Thyroid gland (tissue), 4 donors: ENCODE measurements at places on chromosomes 1 and 21. TPM values are rescaled to one million over a fixed set of nuclear protein-coding genes. Genes with fewer than 3 reads are reported as not detected.
A peak's percentile ranks its signal among the peaks of the same experiment; 100 is the strongest.

FCGR3A gene
- 7.0 TPM for total RNA-seq

CELA2B gene
- total RNA-seq: not detected

ZNF436 gene
- 44.0 TPM for total RNA-seq

PEAR1 gene
- 11.2 TPM for total RNA-seq

PALMD gene
- total RNA-seq: 14.1 TPM

PROK1 gene
- 0.33 TPM for total RNA-seq

SYPL2 gene
- total RNA-seq: 12.4 TPM

CD1E gene
- total RNA-seq: 0.92 TPM

DNA sequence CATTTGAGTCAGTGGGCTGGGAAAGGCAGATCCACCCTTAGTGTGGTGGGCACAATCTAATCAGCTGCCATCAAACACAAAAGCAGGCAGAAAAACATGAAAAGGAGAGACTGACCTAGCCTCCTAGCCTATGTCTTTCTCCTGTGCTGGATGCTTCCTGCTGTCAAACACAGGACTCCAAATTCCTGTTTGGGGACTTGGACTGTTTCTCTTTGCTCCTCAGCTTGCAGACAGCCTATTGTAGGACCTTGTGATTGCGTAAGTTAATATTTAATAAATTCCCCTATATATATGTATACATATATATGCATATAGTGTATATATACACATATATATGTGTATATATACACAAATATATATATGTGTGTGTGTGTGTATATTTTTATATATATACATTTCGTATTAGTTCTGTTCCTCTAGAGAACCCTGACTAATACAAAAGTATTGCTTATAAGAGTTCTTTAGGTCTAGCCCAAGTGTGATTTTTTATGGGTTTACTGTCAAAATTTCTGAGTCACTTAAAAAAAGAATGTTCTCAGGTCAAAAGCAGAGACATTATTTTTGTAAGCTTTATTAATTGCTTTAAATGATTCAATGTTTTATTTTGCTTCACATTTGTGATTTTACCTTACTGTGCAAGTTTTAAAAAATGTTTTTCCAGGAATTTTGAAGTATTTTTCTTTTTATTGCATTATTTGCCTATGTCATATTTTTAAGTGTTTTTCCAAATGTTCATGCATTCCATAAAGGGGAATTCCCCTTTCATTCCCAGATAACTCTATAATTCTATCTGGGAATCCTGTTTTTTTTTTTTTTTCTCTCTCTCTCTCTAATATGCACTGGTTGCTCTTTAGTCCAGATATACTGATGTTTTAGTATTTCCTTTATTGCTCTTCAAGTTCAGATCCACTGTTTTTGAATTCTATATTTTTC lies 92.1 kb upstream of the ADAMTS5 start:
- no peak for DNase-seq

DNA sequence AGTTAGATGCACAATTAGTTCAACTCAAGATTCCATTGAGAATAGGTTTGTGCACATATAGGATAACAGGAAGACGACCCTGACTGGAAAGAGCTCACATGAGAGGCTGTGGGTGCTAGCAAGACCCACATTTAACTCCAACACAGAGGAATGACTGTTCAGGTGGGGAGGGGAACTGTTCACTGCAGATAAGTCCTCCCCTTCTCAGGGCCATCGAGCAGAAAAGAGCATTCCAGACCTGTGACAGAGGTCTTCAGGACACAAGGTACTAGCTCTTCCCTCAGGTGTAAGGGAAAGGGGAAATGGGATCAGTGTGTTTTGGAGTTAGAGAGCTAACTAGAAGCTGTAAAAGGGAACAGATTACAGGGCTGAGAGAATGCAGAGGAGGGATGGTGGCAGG lies 8.7 kb downstream of the PTGER3 start:
- DNase-seq: no peak

DNA sequence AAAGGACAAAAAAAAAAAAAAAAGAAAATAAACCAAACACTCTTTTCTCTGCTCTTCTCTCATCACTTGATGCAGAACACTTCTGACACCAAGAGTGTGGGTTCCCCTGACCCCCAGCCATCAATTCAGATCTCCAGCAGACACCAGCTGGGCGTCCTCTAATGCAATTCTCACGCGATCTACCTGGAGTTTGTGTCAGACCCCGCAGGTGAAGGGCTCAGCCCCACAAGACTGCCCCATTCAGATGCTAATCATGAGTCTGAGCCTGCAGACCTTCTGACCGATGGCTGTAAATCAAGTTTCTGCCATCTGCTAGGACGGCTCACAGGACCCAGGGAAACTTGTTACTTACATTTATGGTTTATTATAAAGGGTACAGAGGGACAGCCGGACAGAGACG lies 133.6 kb upstream of the C1orf174 start:
- DNase-seq: no peak

DNA sequence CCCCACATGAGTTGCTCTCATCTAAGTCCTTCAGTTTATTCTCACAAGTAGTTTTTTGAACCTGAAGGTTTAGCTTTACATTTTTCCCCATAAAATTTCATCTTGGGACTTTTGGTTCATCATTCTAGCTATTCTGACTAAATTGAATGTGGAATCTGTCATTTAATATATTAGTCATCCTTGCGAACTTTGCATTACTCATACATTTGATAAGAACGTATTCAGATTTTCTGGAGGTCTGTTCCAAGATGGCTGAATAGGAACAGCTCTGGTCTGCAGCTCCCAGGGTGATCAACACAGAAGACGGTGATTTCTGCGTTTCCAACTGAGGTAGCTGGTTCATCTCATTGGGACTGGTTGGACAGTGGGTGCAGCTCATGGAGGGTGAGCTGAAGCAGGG lies 59.8 kb upstream of the CSF1 start:
- no peak for DNase-seq

- DNase-seq: no peak
These were observed 27.1 kb downstream of the ACOT11 start for GRCh38 chr1:54575161-54575560.

- no peak for DNase-seq
These were observed 10.7 kb upstream of the FCER1A start for GRCh38 chr1:159291424-159291823.

GRCh38 chr1:78492386-78492950 lies 1.7 kb downstream of the PTGFR start:
- no peak for DNase-seq

- no peak for DNase-seq
These were observed 86.1 kb upstream of the HIVEP3 start for GRCh38 chr1:42004860-42005259.

- DNase-seq: no peak
These were observed 3.1 kb downstream of the B3GALT6 start for GRCh38 chr1:1235016-1235744.

- no peak for DNase-seq
These were observed 11.5 kb upstream of the VASH2 start for GRCh38 chr1:212938846-212939245.

- no peak for DNase-seq
These were observed 49.8 kb downstream of the ELK4 start for GRCh38 chr1:205582046-205582445.

DNA sequence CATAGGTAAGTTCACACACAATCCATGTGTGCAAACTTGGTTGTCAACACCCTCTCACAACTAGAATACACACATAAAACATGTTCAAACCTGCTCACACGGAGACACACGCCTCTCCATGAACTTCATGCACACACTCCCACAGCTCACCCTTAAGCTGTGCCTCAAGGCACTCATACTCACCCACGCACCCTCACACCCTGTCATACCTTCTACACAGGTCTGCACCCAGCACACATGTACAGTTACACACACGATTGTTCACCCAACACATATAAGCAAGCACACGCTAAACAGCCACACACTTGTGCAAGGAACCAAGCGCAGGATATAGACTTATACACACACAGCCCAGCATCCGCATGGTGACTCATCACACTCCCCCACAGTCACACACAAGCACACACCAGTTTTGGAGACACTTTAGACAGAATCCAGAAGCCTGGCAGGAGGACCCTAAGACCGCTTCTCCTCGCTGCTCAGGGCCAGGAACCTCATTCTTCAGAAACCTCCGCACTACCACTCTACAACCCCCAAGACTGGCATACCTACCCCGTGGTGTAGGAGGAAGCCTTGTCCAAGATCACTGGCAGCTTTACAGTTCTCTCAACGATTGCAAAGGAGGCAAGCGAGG lies 58.7 kb upstream of the ZC3H12A start:
- no peak for DNase-seq

- DNase-seq: no peak
These were observed 85.9 kb upstream of the IVNS1ABP start for GRCh38 chr1:185402930-185403329.

DNA sequence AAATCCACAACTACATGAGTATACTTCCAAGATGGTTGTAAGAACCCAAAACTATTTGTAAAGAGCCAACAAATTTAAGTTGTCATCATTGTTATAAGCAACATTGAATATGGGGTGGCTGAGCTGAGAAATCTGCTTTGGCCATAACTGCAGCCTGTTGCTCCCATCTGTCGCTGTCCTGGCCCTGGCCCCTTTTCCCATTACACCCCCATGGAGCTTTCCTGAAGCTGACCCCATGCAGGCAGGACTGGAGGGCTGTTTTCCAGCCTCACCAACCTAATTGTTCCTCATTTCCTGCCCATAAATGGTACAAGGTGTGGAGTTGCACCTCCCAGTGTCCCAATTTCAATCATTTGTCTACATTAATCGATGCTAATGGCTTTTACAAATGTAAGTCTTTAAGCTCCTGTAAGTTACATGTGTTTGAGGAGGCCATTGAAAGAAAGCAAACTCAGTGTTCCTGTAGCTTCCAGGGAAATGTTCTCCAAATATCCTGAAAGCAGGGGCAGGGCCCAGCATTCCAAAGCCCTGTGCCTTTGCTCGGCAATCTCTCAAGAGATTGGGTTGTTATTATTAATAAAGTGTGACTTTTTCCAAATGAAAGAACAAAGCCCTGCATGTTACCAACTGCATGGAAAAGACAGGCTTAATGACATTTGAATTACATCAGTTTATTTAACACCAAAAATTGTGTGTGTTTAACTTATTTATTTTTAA lies 545.9 kb downstream of the PLPP3 start:
- DNase-seq: peak; percentile 25

GRCh38 chr1:3906672-3907020 lies 6.6 kb upstream of the C1orf174 start:
- DNase-seq: no peak

DNA sequence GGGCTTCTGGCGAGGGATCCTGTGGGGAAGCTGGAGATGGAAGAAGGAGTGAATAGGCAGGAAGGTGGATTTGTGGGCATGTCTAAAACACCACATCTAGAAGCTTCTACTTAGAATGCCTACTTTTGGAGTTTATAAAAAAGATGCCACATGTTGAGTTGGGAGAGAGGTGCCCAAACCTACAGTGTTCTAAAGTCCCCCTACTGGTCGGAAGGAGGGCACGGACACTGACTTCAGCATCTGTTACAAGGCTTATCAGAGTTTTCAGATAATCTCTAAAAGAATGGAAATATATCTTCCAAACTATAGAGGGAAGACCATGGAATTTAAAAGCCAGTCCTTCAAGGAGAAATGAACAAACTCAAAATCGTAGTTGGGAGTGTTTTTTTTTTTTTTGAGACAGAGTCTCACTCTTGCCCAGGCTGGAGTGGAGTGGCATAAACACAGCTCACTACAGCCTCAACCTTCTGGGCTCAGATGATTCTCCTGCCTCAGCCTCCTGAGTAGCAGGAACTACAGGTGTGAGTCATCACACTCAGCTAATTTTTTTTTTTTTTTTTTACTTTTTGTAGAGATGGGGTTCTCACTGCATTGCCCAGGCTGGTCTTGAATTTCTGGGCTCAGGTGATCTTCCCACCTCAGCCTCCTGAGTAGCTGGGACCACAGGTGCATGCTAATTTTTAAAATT lies 14.8 kb downstream of the IBA57 start:
- no peak for DNase-seq

DNA sequence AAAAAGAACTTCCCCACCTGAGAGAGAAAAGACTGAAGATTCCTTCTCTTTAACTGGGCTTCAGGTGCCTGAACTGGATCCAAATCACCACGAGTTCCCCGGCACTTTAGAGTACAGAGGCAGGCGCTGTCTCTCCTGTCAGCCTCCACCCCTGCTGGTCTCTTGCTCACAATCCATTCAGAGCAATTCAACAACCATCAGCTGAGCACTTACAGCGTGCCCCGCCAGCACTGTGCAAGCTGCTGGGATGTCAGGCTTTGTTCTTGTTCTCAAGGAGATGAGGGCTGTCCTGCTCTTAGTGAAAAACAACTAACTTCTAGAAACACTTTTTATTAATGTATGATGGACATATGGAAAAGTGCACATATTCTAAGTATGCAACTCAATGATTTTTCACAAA lies 68.7 kb upstream of the VAMP3 start:
- no peak for DNase-seq

DNA sequence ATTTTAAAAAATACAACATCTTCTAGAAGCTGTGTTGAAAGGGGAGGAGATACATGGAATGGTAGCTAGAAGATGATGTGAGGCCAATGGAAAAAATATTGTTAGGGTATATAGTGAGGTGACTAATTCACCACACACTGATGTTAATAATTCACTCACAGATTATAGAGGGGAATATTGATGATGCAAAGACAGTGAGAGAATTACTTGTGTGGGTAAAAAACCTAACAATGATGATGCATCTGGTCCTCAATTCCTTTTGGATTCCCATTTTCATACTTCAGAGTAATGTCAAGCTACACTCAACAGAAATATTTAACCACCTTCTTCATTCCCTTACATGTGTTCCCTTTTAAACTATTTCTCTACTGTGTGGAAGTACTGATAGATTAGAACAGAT lies 169.5 kb upstream of the DPYD start:
- no peak for DNase-seq

GRCh38 chr21:46193829-46194373 lies 9.6 kb upstream of the SPATC1L start:
- DNase-seq: no peak
